ENCODE measurements at places on chromosomes 3 and 15.

GRCh38 chr3:23183731-23184130 lies 19.4 kb upstream of the UBE2E2 start:
- DNase-seq, result no peak

DNA sequence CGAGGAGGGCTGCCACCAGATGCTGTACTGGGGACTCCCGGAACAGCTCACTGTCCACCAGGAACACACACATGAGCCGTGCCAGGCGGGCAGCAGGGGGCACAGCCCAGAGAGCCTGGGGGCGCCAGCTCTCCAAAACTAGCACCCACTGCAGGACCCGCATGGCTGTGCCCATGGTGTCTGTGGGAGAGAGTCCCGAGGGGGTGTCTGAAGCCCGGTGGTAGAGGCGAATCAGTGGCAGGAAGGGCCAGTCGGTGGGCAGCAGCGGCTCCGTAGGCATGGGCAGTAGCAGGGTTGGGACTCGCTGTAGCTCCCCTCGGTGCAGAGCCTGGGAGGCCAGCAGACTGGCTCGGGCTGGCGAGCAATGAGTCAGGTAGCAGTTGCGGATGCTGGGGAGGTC lies 7.0 kb upstream of the LTK start:
- no peak for DNase-seq

DNA sequence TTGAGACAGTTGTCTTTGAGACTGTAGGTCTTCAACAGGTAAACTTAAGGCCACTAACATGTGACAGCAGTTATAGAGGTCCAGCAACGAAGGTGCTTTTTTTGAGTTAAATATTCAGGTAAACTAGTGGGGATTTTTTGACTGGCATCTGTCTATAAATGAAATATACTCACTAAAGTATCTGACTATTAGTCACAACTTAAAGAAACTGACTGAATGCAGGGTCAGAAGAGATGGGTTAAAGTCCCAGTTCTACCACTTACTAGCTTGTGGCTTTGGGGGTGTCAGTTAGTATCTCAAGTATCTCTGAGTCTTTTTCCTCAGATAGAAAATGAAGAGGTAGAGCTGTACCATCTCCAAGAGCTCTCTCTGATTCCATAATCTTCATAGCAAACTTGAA lies 18.0 kb downstream of the MIX23 start:
- no peak for DNase-seq

DNA sequence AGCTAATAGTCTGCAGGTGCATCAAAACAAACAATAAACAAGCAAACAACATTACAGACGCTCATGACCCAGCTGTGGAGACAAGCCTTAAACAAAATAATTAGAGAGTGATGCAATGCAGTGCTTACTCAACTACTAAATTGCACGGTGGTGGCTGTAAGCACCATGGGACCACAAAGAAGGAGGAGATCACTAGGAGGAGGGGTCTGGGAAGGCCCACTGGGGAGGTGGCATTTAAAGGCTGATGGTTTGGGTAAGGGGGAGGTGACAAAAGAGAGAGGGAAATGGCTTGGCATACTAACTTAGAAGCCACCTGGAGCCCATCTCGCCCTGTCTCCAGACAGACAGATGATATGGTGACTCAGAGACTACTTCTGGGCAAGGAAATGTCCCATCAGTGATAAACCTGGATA lies 516.7 kb downstream of the FOXP1 start:
- DNase-seq, result no peak

- no peak for DNase-seq
These were observed 47.4 kb downstream of the PAQR5 start for GRCh38 chr15:69346112-69346511.

DNA sequence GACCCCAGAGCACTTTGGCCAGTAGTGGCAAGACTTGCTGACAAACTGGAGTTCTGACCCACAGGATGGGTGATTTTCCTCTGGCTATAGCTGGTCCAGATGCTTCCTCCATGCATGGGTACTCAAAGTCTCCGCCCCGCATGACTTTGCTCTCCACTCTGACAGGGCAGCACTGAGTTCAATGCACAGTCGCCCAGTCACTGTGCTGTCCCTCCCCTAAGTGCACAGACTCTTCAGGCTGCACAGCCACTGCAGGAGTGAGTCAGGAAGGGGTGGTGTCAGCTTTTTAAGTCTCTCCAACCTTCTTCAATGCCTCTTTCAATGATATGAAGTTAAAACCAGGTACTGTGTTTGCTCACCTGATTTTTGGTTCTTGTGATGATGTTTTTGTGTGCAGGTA lies 17.8 kb downstream of the TEX9 start:
- DNase-seq, result no peak

DNA sequence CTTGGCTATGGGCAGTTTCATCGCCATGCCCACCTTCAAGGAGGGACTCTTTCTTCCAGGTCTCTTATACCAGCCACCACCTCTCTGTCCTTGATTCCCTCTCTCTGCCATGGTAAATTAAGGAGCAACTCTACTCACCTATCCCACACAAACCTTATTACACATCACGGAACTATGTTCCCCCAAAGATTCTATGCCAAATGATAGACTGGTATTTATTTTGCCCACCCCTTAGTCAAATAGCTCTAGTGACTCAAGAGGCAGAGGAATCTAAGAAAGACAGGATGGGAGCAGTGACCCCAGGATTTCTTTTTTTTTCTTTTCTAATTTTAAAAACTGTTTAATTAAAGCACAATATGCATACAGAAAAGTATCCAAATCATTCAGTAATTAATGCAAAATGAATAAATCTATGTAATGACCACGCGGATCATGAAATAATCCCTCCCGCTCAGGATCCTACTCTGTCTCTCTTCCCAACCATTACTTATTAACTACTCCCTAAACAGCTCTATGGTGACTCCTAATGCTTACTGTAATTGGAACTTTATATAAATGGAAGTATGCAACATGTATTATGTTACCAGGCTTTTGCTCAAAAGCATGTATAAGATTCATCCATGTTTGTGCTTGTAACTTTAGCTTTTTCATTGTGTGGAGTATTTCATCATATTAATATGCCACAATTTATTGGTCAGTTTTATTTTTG lies 410.8 kb upstream of the RASGRP1 start:
- no peak for DNase-seq

- DNase-seq, result no peak
These were observed 4.1 kb downstream of the P3H2 start for GRCh38 chr3:190116551-190117067.

DNA sequence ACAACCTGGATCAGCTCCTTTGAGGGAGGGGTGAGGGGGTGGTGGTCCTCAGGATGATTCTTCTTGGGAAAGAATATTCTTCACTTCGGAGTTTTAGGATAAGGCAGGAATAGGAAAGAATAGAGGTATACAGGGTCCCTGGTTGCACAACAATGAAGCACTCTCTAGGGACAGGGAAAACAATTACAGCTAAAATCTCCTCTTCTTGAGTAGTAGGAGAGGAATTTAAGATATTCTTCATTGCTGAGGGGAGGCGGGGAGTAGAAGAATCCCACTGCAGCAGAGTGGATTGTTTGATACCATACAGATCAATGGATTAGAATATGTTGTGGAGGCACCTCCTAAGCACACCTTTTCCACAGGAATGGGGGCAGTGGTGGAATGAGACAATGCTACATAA lies 20.5 kb downstream of the SLC9C1 start:
- no peak for DNase-seq

GRCh38 chr3:100009276-100010086 lies 104.8 kb downstream of the FILIP1L start:
- no peak for DNase-seq
